ENCODE measurements at places on chromosomes 2 and 18. TPM values are rescaled to one million over a fixed set of nuclear protein-coding genes. Genes with fewer than 3 reads are reported as not detected.

Gene HOXD8
- 18.1 TPM for total RNA-seq

Gene ELOA2
- not detected for total RNA-seq

Gene L3MBTL4
- total RNA-seq = 9.8 TPM

Gene TTC39C
- 19.7 TPM for total RNA-seq

Gene MTLN
- total RNA-seq = 52.2 TPM

Gene ANKRD23
- total RNA-seq = 2.1 TPM

Gene DSG4
- not detected for total RNA-seq

Gene LYPD1
- 53.2 TPM for total RNA-seq

Gene TUBA3E
- total RNA-seq = not detected

Gene ASTL
- not detected for total RNA-seq

Gene COL3A1
- 13.4 TPM for total RNA-seq

Gene LAMA1
- total RNA-seq = 29.5 TPM

Gene MC5R
- total RNA-seq = not detected

DNA sequence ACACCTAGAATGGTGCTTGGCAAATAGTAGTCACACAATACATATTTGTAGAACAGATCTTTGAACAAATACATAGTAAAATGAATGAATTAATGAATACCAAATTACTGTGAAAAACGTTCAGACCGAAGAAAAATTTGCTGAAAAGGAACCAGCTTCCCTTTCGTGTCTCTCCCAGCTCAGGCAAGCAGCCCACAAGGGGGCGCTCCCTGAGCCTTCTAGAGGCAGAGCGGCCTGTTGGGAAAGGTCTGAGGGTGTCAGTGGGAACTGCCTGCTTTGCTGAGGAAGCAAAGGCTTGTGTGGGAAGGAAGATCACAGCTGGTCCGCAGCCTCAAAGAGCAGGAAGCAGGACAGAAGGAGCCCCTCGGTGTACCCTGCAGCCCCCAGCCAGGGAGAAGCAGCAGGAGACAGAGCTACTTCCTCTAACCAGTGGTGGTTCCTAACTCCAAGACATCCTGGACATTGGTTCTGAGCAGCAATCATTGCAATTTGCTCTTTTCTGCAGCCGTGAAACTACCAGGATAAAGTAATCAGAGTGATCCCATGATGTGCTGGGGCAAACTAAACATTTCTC lies 231.1 kb downstream of the ANKRD30B start:
- no peak for DNase-seq

DNA sequence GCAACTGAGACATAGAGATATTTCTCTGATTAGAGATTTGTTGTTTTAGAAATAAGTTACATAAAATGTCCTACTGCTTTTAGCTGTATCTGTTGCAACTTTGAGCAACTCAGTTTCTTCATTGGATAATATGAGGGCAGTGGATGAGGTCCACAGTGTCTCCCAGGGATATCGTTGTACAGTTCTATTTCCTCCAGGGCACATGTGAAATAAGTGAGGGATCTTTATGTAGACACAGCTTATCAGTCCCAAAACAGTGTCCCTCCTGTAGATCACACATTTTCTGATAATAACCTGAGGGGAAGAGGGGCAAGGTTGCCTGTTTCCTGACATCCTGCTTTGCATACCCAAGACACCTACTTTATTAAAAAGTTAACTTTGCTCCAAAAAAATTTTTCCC lies 1231.2 kb upstream of the ZEB2 start:
- DNase-seq = no peak

- DNase-seq = no peak
Measured at GRCh38 chr2:114935031-114935430, 492.6 kb downstream of the DPP10 start.

DNA sequence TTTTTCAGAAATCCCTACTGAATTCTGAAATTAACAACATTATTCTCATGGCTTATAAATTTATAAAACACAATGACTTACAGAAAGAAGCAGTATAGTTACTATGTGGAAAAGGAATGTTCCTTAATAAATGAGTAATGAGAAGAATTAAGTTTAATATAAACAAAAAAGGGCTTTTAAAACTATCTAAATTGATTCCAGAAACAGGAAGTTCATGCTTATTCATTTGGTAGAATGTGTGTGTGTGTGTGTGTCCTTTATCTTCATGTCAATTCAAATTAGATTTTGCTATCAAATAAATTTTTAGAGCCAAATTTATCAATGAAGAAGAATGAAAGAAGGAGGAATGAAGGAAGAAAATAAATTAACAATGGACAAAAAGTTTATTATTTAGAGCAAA lies 440.8 kb upstream of the LRRTM4 start:
- DNase-seq = no peak

DNA sequence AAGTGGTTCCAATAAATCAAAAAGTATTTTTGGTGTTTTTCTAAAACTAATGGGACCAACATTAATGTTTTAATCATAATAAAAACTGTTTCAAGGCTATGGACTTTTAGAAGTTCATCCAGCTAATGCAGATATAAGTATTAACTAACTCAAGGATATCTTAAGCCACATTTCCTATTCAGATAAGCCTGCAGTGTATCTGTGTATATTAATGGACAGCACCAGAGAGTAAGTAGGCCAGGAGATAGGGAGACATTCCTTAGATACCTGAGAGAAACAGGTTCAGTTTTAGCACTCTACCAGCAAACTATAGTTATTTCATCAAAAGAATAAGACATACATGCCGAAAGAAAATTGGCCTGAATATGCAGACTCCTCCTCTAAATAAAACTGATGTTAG lies 27.3 kb downstream of the PREPL start:
- no peak for DNase-seq

DNA sequence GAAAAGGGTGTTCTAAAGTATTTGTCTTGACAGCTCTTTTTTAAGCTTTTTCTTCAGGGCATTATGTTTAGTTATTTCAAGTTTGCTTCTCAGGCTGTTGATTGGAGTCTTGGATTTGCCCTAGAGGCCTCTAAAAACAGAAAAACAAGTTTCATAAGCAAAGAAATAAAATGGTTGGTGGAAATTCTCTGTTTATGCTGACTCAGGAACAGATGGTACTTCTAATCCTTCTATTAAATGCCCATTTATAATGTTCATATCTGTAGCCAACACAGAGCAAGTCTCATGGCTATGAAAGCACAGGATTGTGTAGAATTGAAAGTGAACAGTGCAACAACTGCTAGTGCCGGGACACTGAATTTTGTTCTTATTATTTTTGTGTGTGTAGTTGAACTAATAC lies 60.4 kb downstream of the KCNJ3 start:
- no peak for DNase-seq

DNA sequence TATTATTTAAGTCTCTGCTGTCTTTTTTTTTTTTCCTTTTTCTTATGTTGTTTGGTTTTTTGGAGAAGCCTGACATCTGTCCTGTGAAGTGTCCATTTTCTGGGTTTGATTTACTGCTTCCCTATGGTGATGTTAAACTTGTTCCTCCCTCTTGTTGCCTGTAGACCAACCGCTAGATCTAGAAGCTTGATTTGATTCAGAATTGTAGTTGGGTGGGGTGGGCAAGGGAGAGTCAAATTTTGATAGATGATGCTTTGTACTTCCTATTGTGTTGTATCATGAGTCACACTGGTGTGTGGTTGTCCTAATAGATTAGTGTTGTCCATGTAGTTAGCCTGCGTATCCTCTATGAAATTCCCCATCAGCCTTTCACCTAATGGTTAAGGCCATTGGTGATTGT lies 35.4 kb downstream of the CAB39 start:
- DNase-seq = no peak

DNA sequence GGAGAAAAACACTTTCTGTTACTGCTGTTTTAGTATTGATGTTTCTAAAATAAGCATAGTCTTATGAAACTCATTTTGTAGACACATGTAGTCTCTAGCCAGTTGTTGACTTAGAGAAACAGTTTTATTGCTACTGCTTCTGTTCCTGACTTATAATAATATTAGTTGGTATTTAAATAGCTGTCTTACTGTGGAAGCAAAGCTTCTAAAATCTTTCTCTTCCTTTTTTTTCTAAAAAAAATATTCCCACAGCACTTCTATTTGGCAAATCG lies 121.8 kb downstream of the MTX2 start:
- no peak for DNase-seq

- no peak for DNase-seq
Measured at GRCh38 chr18:13551841-13552733, 174.3 kb downstream of the FAM210A start.

DNA sequence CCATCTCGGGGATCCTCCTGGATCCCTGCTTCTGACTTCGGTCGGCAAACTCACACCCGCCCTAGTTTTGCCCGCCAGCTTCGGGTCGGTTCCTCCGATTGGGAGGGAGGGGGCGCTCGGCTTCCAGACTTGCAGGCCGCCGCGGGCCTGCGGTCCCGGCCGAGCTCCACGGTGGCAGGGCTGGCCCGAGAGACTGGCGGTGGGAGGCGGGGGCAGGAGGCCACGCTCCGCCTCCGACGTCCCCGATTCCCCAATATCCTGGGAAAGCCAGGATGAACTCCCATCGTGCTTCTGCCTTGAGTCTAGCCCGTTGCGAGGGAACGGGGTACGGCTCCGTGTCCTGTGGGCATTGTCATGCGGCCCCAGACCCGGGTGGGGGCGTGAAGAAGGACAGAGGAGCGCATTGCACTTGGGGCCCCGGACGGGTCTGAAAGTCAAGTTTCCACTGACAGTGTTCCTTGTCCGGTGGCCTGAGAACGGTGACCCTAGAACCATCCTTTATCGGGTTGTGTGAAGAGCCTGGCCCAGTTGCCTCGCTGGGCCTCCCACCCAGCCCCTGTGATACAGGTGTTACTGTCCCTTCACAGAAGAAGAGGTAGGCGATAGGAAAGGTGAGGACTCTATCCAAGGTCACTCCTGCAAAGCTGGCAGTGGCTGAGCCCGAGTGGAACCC lies 2.4 kb upstream of the INHBB start:
- DNase-seq = no peak

- no peak for DNase-seq
Measured at GRCh38 chr2:102025016-102025501, 33.3 kb downstream of the IL1R2 start.

GRCh38 chr2:218406949-218407618 lies 7.4 kb downstream of the CTDSP1 start:
- DNase-seq = no peak

DNA sequence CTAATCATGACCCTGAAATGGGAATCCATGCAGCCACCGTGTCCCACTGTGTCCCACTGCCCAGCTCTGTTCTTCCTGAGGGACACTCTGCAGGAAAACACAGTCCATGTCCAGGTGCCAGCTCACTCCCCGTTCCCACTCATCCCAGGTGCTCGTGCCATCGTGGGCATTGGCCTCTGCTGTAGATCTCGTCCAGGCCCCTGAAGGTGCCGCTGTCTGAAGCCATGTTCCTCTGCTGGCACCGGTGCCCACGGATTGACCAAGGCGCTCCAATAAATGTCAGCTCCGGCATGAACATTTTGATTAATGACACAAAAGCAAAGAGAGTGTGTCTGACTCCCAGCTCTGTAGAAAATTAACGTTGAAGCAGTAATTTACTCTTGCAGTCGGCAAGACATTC lies 280.1 kb upstream of the SALL3 start:
- DNase-seq = no peak

- no peak for DNase-seq
Measured at GRCh38 chr2:191474464-191474863, 203.5 kb upstream of the NABP1 start.

DNA sequence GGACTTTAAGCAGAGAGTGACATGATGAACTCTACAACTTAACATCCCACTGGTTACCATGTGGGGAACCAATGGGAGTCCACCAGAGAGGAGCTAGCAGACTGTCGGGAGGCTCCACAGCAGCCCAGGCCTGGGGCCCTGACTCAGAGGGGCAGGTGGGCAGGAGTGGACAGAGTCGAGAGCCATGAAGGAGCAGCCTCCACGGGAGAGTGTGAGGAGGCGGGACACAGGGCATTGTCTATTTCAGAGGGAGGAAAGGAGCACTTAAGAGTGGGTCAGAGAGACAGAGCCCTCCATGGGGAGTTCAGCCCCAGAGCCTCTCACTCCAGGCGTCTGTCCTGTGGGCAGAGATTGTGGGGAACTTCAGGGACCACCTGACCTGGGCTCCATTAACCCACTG lies 118.7 kb downstream of the CYP26B1 start:
- no peak for DNase-seq

- no peak for DNase-seq
Measured at GRCh38 chr2:43117521-43118143, 108.8 kb downstream of the ZFP36L2 start.

- DNase-seq = no peak
Measured at GRCh38 chr2:9261231-9261883, 54.7 kb downstream of the ASAP2 start.

- no peak for DNase-seq
Measured at GRCh38 chr2:219709331-219709761, 81.9 kb downstream of the SLC4A3 start.

DNA sequence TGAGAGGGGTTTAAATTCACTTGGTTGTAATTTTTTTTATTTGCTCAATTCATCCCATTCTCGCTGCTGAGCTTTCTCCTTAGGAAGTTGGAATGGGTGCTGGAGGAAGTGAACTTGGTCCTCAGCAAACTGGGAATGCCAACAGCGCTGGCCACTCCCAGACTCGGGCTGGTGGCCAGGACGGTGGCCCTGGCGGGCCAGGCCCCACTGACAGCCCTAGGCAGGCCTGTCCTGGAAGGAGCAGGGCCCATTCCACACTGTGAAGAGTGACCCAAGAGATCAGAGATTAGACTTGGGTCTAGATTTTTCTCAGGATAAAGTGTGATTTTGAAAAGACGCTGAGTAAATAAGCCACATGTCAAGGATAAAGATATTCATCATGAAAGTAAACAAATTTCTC lies 132.7 kb downstream of the HDAC4 start:
- no peak for DNase-seq

- DNase-seq = no peak
Measured at GRCh38 chr2:181430406-181431118, 26.6 kb upstream of the ITGA4 start.

DNA sequence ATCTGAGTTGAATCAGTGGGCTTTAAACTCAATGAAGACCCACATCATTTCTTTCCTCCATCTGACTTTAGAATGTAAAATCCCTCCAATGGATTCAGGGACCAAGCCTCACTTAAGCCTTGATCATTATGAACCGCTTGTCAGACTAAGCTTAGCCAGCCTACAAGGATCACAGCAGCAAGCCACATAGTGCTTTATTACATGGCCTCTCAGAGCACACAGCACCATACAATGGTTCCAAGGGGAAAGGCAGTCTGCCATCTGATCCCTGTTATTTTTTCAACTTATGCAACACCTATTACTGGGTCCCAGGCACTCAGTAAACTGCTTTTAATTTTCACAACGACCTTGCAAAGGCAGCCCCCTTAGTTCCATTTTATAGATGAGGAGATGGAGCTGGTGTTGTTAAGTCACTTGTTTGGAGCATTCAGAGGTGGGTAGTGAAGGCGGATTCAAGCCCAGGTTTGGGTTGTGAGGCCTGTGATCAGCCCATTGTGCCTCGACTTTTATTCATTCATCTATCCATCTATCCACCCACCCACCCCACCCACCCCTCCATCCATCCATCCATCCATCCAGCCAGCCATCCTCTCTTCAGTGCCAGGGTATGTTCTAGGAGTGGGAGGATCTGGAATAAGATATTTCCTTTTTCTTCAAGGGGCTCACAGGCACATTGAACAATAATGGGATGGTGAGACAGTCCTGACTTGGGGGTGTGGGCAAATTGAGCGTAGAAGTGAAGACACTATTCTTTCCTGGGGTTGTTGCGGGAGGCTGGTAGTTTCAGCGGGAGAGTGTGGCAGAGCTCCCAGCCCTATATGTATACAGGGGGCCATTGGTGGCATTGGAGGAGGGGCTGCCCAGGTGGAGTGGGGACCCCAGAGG lies 141.2 kb downstream of the MYCN start:
- DNase-seq = no peak
